ENCODE measurements at places on chromosomes 2 and 18. TPM values are rescaled to one million over a fixed set of nuclear protein-coding genes. Genes with fewer than 3 reads are reported as not detected.

Gene LRP2
- 0.05 TPM for total RNA-seq

DNA sequence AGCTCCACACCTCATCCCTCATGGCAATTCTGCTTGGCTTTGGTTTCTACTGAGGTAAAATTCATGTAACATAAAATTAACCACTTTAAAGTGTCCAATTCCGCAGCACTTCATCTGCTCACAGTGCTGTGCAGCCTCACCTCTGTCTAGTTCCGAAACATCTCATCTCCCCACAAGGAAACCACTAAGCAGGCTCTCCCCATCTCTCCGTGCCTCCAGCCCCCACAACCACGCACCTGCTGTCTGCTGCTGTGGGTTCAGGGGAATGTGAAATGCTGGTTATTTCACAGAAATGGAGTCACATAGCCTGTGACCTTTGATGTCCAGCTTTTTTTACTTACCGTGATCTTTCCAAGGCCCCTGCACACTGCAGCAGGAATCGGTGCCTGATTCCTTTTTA lies 7.7 kb upstream of the GPC1 start:
- H3K4me1 ChIP-seq: no peaks in the 10 kb centered on the region
- H3K27me3 ChIP-seq: peaks cover 19% of the 10 kb centered on the region
- H3K4me3 ChIP-seq: no peak overlapping the region

GRCh38 chr18:59239642-59240041 lies 19.7 kb downstream of the GRP start:
- no peak overlapping the region for H3K27ac ChIP-seq
- no peak overlapping the region for H3K4me3 ChIP-seq
- no peaks in the 10 kb centered on the region for H3K4me1 ChIP-seq
- no peaks in the 10 kb centered on the region for H3K36me3 ChIP-seq
- DNase-seq: no peak
- H3K27me3 ChIP-seq: no peaks in the 10 kb centered on the region

Gene INPP5D
- total RNA-seq: 26.6 TPM

GRCh38 chr2:174023591-174024523 lies 58.7 kb upstream of the SP3 start:
- no peaks in the 10 kb centered on the region for H3K27me3 ChIP-seq
- no peak for DNase-seq
- no peaks in the 10 kb centered on the region for H3K36me3 ChIP-seq

Gene RNMT
- 25.8 TPM for total RNA-seq

Gene CCDC141
- 5.8 TPM for total RNA-seq

Gene CHRND
- total RNA-seq: 0.57 TPM

DNA sequence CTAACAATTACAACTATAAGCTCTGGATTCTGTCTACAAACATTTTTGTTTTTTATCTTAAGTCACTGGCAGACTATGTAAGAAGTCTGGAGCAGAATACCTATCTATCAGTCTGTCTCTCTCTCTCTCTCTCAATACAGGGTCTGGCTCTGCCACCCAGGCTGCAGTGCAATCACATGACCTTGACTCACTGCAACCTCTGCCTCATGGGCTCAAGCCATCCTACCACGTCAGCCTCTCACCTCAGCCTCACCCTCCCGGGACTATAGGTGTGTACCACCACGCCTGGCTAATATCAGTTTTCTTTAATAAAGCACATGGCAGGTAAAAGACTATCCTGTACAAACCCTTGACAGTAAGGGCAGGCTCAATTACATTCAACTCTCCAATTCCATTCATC lies 96.9 kb downstream of the OSBPL1A start:
- H3K36me3 ChIP-seq: no peaks in the 10 kb centered on the region
- DNase-seq: no peak
- H3K27me3 ChIP-seq: no peaks in the 10 kb centered on the region
- H3K4me1 ChIP-seq: no peaks in the 10 kb centered on the region

GRCh38 chr2:157194844-157195243 lies 62.7 kb upstream of the GALNT5 start:
- no peak overlapping the region for H3K4me3 ChIP-seq
- no peaks in the 10 kb centered on the region for H3K36me3 ChIP-seq
- H3K27ac ChIP-seq: no peak overlapping the region
- DNase-seq: no peak
- no peaks in the 10 kb centered on the region for H3K27me3 ChIP-seq

DNA sequence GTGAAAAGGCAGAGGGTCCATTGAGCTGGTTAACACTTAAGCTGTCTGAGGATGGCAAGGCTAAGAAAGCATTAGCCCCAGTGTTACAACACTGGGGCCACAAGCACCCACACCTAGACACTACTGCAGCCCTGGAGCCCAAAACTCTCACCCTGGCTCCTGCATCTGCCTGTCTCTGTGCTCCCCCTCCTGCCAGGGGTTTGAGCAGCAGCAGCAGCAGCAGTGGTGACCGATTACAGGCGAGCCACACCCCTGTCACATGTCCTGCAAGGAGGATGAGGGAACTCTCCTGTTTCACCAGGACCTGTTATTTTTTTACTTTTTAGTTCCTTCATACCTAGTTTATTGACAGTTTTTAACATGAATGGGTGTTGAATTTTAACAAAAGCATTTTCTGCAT lies 326.7 kb upstream of the MAP2 start:
- no peak overlapping the region for H3K27ac ChIP-seq
- H3K36me3 ChIP-seq: no peaks in the 10 kb centered on the region
- no peak overlapping the region for H3K4me3 ChIP-seq
- H3K27me3 ChIP-seq: no peaks in the 10 kb centered on the region
- no peak for DNase-seq

Gene LRRTM1
- not detected for total RNA-seq

DNA sequence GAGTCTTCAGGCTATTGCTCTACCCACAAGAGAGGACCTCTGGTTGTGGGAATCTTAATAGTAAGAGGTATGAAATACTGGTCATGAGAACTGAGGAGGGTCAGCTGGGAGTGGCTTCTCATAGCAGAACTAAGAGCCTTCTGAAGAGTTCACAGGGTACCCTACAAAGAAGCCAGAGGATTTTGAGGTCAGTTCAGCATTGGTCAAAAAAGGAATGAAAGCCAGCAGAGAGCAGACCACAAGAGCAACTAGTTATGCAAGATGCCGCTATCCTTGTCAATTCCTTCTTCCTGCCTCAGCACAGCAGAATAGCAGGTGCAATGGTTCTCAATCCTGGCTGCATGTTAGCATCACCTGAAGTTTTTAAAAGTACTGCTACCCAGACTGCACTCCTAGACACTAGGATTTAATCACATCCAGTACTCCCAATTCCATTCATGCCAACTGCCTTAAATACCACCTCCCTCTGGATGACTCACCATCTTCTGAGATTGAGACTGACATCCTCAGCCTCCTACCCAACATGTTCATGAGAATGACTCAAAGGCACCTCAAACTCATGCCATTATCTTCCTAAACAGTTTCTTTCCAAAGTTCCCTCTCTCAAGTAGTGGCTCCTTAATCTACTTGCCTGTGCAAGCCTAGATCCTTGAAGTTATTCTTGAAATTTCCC lies 81.0 kb upstream of the RBMS1 start:
- no peak overlapping the region for H3K4me3 ChIP-seq
- no peak for DNase-seq
- no peaks in the 10 kb centered on the region for H3K4me1 ChIP-seq
- H3K27ac ChIP-seq: no peak overlapping the region
- no peaks in the 10 kb centered on the region for H3K36me3 ChIP-seq

DNA sequence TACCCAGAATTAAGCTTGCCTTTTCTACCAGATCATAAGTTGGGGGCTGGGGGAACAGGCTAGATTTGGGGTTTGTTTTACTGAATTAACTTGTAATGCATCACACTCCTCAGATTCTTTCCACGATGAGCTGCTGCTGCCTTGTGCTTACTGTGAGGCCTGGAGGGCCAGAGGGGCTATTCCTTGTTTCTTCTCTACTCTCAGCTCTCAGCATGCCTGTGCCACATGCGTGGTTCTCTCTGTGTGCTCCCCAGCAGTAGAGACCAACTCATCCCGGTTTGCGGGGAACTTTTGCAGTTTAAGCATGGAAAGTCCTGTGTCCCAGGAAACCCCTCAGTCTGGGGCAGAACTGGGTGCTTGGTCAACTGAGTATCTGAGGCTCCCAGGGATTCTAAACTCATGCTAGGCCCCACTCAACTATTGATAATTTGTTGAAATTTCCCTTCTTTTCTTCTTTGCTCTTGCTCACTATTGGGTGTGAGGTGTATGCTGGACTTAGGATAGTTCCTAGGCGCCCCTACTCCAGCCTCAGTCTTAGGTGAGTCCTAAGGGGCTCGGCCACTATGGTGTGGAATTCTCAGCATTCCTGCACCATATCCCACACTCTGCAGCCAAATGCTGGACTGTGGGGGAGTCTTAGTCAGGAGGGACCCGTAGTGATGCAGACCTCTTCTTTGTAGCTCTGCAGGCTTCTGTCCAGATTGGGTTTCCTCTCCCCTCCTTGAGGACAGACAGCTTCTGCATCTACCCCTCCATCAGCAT lies 63.1 kb downstream of the SRD5A2 start:
- no peaks in the 10 kb centered on the region for H3K4me1 ChIP-seq
- no peak overlapping the region for H3K4me3 ChIP-seq
- no peaks in the 10 kb centered on the region for H3K36me3 ChIP-seq
- DNase-seq: no peak
- H3K27me3 ChIP-seq: no peaks in the 10 kb centered on the region

Measured in thymus (tissue), 14 donors.